ENCODE measurements at places on chromosomes 7 and 10.
A peak's percentile ranks its signal among the peaks of the same experiment; 100 is the strongest.

DNA sequence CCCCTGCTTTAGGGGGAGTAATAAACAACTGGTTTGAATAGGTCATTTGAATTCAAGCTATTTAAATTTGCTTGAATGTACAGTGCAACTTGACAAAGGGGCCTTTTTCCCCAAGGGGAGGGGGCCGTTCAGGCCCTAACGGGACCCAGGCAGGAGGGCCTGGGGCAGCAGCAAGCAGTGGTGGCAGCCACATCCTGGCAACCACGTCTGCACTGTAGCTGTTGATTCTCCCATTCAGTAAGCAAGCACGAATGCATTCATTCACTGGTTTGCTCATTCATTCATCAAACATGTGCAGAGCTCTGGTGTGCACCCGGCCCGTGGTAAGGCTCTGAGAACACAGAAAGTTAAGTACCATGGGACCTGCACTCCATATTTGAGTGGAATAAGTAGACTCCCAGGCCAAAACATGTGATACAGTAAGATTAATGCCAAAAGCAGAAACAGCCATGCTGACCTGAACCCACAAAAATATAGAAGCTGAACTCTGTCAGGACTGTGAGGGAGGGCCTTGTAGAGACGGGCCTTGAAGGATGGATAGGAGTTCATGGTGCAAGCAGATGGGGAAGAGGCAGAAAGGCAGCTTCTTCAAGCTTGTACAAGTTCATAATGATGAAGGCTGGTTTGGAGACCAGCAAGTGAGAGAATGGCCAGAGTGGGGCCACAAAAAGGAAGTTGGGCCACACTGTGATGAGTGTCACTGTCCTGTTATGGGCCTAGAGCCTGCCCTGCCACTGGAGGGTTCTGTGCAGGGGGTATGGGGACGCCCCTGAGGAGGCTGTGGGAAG, 29.3 kb upstream of the C10orf53 start:
- no peak for DNase-seq

DNA sequence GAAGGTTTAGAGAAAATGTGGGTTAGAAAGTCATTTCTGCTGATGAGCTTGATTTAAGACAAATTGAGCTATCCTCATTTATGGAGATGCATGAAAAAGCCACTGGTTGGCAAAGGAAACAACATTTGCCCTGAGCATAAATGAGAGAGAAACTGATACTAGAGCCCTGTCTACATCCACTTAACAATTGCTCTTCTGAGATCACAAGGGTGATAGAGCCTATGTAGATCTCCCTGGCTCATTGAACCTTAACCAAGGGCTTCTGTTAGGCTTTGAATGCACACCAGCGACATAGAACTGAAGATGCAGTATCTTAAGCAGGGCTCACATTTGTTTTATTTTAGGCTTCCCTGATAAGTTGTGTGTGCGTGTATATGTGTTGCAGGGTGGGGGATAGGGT, 35.0 kb downstream of the GPR141 start:
- DNase-seq: no peak

- peak; percentile 65 for DNase-seq
These were observed 4.2 kb upstream of the RPEL1 start for GRCh38 chr10:103241262-103242011.

GRCh38 chr10:35387768-35388167, 51.5 kb downstream of the CCNY start:
- no peak for DNase-seq

GRCh38 chr7:85016286-85016685, 170.6 kb downstream of the SEMA3D start:
- no peak for DNase-seq

GRCh38 chr7:116576350-116577319, 51.8 kb downstream of the CAV1 start:
- DNase-seq: no peak

DNA sequence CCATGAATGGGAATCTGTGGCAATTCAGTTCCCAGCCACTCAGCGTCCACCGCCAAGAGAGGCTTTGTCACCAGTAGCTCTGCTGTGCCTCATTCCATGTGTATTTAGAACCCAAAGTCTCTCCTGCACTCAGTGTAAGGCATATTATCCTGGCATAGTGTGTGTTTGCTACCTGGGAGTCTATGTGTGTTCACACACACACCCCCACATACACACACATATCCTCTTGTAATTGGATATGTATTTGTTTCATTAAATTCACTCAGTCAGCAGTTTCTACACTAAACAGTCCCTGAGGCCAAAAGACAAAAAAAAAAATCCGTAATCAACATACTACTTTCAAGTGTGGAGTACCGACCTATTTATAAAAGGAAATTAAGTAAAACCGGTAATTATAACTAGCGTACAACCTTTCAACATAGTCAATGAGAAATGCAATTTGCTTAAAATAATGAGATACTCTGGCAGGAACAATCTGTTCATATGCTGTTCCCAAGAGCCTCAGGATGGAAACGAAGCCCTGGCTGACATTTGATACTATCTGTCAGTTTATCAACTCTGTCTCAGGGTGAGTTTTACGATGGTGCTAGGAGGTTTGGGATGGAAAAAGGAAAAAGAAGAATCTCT, 425.8 kb upstream of the CELF2 start:
- no peak for DNase-seq

- no peak for DNase-seq
These were observed 85.2 kb downstream of the AMPH start for GRCh38 chr7:38545977-38546376.

DNA sequence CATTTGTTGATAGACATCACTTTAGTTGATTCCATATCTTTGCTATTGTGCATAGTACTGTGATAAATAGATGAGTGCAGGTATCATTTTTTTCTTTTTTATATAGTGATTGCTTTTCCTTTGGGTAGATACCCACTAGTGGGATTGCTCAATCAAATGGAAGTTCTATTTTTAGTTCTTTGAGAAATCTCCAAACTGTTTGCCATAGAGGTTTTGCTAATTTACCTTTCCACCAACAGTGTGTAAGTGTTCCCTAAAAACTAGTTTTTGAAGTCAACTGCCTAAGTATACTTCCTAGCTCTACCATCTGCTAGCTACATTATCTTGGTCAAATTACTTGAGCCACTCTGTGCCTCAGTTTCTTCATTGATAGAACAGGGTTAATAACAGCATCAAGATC, 31.5 kb upstream of the RSBN1L start:
- DNase-seq: no peak

DNA sequence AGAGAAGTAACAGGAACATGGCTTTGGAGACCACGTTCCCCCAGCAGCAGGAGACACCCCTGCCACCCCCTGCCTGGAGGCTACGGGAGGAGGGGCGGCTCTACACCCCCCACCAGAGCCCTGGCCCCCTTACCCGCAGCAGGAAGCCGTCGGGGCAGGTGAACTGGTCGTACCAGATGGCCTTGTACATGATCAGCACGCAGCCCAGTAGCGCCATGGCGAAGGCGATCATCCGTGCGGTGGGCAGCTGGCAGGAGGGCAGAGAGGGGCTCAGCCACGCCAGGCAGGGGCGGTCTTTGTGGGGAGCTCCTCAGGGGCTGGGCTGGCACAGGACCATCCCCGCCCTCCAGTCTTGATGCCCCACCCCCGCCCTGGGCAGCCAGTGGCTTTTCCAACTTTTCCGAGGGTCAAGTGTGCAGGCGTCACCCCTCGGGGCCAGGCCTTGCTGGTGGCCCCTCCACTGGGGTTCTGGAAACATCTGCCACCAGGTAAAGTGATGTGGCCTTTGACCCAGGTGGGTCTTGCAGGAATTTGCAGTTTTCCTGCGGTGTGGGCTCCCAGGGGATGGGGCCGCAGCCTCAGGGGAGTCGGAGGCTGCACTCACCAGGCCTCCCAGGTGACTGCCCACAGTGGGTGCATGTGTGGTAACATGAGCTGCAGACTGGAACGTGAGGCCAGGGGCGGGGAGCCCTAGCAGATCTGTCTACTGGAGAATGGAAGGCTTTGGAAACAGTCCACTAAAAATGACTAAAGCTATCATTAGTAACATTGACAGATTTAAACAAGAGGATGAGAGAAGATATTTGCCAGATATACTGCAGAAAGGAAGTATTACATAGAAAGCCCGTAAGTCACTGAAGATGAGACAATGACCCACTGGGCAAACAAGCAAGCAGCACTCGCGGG, 9.7 kb downstream of the CALY start:
- peak; percentile 9 for DNase-seq

DNA sequence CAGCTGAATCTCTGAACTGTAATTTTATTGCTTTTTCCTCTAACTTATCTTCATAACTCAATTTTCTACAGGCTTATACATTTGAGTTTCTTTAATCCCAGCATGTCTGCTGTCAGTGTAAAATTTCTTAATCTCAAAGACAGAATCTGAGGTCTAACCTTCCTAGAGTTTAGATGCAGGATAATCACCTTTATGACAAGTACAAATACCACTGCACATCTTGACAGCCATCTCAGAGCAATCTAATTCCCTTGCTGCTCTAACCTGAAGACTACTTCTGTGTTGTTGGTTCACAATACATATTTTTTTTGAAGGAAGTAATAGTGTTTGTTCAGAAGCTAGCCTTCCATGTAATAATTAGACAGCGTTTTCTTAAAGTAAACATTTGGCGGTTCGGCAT, 424.2 kb upstream of the ZWINT start:
- DNase-seq: no peak

GRCh38 chr10:22501863-22502262, 156.6 kb downstream of the SPAG6 start:
- DNase-seq: no peak

DNA sequence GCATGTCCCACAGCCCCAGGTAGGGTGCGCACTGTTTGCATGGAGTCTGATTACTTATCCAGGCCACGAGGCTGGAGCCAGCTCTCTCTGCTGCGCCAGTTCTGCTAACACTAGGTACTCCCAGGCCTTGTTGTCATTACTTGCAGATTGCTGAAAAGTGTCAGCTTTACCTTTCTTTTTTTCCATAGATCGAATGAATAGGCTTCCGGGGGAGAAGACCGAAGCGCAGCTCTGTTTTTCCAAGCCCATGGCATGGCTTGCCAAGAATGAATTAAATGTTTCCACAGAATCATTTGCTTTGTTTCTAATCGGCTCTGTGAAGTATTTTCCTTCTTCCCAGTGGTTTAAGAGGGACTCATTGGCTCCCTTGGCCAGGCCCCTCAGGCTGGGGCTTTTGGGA, 285.8 kb downstream of the BMPER start:
- DNase-seq: no peak

DNA sequence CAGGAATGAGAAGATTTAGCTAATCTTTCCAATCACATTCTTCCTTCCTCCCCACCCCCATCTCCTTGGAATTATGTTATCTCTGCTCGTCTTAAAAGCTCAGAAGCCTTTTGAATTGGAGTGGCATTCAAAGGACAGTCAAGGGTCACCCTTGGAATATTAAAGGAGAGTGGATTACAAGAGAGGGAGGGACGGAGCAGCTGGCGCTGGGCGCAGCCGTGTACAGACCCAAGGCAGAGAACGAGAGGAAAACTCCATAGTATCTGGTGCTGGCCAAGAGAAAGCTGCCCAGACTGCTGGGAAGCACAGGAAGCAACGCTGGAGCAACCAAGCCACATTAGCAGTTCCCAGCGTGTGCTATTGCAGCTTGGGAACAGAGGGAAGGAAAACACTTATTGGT, 95.7 kb downstream of the POU6F2 start:
- no peak for DNase-seq

- no peak for DNase-seq
These were observed 150.3 kb downstream of the POLR1F start for GRCh38 chr7:19558527-19558926.

GRCh38 chr10:77332256-77332655, 305.4 kb downstream of the KCNMA1 start:
- DNase-seq: no peak

DNA sequence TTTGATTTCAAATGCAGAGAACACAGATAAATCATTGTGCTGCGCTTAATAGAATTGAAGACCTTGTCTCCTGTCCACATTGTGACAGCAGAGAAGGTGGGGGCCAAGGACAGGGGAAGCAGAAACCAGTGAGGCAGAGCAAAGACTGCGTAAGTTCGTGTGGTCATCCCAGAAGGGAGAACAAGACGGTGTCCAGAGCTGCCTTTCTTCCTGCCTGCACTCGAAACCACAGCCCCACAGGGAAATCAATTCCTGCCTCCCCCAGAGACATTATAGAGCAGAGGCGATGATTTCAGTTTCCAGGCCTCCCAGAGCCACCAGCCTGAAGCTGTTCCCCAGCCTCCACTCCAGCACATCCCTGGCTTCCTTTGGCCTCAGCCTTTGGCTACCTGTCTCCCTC, 39.7 kb upstream of the UCN3 start:
- no peak for DNase-seq

- DNase-seq: no peak
These were observed 19.8 kb upstream of the ST7 start for GRCh38 chr7:116933465-116933864.

- DNase-seq: no peak
These were observed 87.7 kb upstream of the CYP26C1 start for GRCh38 chr10:92972886-92973285.

DNA sequence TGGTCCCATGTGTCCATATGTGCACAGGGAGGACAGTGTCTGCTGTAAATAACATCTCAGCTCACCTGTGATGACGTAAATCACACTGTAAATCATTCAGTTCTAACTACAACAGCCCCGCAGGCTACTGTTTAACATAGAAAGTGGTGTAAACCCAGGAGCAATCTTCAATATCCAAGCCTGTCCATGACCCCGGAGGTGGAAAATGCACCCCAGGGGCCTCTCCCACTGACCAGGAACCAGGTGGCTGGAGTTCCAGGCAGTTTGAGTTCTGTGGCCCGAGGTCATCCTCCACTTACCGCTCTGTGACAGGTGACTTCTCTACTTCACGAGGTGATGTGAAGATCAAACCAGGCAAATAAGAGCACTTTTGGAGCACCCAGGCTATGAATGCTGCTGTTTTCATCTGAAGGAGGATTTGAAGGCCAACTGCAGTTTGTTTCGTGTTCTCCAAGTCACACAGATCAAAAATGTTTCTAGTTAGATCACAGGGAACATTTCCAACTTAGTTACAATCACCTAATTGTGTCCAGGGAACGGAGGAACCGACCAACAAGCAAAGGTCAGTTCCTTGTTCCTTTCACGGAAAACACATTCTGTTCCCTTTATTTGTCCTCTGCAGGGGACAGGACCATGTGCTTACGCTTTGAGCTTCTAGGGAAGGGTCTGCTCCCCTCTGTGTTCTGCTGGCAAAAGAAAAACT, 131.8 kb downstream of the WDR37 start:
- no peak for DNase-seq

GRCh38 chr10:132907821-132908620, 34.3 kb downstream of the CFAP46 start:
- DNase-seq: no peak

DNA sequence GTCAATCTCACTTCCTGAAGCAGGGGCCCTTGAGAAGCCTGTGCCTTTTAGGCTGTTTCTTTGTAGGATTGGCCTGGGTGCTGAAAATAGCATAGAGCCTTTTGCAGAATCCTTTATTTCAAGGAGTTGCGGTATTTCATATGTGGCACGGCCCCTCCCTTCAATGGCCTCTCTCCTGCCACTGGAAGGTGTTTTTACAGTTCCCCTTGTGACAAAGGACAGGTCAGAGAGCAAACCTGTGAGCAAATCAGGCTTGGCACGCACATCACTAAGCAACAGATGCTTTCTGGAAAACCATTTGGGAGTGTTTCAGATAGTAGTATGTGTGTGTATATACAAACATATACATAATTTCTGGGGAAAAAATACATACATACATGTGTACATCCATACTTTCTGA, 388.6 kb upstream of the C7orf33 start:
- DNase-seq: no peak
